ENCODE measurements at places on chromosomes 11 and 22.
A peak's percentile ranks its signal among the peaks of the same experiment; 100 is the strongest.

- no peak for DNase-seq
Observed at GRCh38 chr11:44766972-44767278, 40.2 kb downstream of the TSPAN18 start.

- no peak for DNase-seq
Observed at GRCh38 chr11:33534575-33534974, 166.1 kb downstream of the C11orf91 start.

GRCh38 chr11:111870886-111871692, at the start of gene ALG9:
ALG9 (minus strand) TSS chr11:111871581; CDS start chr11:111871482, 99 bp downstream.
- peak; percentile 79 for DNase-seq

GRCh38 chr22:50529416-50529896, 356 bp downstream of the TYMP start:
- no peak for DNase-seq

- DNase-seq, result no peak
Observed at GRCh38 chr11:131675121-131675888, 304.9 kb downstream of the NTM start.

DNA sequence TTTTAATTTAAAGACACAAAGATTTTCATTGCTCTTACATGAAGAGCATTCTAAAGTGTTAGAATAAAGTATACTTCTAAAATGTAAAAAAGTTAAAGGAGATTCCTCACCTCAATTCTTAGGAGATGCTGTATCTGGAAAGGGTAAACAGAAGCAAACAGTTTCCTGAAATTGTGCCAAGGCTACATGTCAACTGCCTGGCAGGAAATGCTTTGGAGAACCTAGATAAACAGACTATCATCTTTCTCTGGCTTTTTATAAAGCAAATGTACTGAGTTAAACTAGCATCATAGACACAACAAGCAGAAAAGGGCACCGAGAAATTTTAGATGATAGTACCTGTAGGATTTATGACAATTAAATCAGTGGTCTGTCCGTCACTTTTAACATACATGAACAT, 24.7 kb upstream of the AKIP1 start:
- DNase-seq, result no peak

DNA sequence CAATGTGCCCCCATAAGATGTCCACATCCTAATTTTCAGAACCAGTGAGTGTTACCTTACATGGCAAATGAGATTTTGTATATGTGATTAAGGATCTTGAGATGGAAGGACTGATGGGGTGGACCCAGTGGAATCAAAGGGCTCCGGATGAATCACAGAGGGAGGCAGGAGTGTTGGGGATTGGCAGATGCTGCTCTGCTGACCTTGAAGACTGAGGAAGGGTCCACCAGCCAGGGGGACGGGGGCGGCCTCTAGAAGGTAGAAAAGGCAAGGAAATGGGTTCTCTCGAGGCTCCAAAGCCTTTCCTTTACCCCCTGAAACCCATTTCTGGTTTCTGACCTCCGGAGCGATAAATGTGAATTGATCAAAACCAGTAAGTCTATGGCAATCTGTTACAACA, 18.8 kb downstream of the TMEM218 start:
- no peak for DNase-seq

- DNase-seq, result no peak
Observed at GRCh38 chr11:68302670-68303069, 9.7 kb upstream of the LRP5 start.

DNA sequence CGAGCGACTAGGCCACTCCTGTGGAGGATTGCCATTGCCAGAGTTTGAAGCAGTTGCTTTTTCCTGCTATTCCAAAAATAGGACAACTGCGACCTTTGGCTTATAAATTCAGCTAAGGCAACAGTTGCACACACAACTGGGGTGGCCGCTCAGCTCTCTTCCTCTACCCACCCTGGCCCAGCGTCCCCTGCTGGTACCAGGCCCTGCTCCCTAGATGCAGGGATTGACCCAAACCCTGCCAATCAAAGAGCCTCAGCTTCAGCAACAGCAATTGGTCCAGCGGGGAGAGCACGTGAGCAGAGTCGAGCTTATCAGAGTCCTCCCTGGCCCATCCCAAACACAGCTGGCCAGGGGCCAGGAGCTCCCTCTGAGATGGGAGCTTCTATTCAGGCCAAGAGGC, 22.0 kb upstream of the CABP2 start:
- no peak for DNase-seq

DNA sequence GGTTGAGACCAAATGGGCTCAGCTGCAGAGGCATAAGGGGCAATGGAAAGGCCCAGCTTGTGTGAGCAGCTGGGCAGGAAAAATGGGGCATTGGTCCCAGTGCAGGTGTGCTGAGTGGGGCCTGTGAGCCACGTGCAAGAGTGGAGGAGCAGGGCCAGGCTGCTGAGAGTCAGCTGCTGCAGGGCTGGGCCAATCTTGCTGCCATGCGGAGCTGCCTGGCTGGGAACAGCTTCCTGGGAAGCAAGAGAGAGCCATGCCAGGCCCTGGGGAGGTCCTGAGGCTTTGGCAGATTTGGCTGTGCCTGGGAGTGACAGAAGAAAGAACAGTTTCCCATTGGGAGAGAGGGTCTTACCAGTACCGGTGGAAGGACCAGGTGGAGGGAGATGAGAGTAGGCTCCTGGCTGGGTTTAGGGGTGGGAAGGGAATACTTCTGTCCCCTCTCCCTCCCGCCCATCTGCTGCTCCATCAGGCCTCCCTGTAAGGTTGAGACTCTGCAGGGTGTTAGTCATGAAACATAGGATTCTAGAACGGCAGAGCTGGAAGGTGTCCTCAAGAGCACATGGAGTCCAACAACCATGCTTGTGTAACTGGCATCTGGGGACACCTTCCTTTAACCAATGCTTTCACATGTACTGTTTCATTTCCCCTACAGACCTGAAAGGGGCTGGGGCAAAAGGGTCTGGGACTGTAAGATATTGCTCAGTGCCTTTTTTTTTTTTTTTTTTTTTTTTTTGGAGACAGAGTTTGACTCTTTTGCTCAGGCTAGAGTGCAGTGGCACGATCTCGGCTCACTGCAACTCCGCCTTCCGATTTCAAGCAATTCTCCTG, 10.4 kb downstream of the SEPTIN3 start:
- DNase-seq, result no peak

- peak; percentile 11 for DNase-seq
Observed at GRCh38 chr11:13462311-13462900, 616 bp downstream of the BTBD10 start.

DNA sequence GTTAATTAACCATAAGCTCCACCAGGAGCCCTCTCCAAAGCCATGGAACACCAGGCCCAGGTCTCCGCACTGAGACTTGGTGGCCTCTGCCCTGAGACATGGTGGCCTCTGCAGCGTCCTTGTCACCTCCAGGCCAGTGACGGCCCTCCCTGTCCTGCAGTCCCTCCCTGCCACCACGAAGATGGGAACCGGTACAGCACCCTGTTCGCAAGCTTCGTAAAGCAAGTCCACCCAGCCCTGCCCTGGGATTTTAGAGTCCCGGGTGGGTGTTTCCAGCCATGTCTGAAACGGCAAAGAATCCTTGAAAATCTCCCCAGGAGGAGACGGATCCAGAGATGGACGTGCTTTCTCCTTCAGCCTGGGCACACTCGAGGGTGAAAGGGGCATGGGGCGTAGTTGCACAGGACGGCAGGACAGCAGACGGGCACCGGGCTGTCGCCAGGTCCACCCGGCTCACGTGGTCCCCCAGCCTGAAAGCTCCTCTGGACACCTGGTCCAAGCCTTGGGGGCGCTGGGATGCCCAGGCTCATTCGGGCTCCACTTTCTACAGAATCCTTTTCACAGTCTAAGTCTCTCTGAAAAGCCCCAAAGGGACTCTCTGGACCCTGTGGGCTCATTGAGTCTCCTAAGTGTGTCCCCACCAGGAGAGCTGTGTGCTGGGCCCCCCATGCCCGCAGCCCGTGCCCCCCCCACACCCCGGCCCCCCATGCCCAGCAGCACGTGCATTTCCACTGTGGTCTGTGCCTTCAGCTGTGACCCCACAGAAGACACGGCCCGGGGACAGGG, 456.2 kb downstream of the BRD1 start:
- no peak for DNase-seq

- DNase-seq, result no peak
Observed at GRCh38 chr22:44537467-44537866, 39.4 kb upstream of the RTL6 start.

- DNase-seq, result no peak
Observed at GRCh38 chr11:18491924-18492323, 34.8 kb downstream of the TSG101 start.

DNA sequence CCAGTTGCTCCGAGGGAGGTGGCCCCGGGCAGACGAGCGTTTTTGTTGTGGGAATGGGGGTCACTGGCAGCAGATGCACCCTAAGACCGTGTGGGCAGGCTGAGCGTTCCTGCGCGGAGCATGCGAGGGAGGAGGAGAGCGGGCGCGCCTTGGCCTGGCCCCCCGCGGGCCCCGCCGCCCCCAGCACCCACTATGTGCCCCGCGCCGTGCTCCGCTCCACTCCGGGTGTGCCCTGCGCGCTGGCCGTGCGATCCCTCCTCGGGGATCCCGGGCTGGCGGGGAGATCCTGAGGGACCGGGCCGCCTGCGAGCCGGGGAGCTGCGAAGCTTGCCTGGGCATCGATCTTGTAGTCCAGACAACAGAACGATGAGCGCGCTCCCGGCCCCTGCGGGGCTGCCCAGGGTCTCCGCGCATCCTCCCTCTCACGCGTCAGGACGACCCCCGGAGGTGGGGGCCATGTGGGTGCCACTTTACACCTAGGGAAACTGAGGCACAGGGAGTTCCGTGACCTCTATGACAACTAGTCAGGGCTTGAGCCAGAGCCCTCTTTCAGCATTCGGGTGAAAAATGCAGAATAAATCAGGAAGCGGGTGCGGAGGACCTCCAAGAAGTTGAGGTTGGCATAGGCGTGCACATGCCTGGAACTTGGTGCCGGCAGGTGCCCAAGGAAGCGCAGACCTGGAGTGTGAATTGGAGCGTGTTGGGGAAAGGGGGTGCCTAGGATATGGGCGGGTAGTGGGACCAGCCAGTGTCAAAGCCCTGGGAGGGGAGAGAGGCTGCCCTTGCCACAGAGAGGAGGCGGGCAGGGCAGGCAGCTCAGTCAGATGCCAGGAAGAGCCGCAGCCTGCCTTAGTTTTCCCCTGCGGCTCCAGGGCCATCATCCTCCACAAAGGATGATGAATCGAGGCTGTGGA, 1.3 kb upstream of the KMT5B start:
- no peak for DNase-seq

DNA sequence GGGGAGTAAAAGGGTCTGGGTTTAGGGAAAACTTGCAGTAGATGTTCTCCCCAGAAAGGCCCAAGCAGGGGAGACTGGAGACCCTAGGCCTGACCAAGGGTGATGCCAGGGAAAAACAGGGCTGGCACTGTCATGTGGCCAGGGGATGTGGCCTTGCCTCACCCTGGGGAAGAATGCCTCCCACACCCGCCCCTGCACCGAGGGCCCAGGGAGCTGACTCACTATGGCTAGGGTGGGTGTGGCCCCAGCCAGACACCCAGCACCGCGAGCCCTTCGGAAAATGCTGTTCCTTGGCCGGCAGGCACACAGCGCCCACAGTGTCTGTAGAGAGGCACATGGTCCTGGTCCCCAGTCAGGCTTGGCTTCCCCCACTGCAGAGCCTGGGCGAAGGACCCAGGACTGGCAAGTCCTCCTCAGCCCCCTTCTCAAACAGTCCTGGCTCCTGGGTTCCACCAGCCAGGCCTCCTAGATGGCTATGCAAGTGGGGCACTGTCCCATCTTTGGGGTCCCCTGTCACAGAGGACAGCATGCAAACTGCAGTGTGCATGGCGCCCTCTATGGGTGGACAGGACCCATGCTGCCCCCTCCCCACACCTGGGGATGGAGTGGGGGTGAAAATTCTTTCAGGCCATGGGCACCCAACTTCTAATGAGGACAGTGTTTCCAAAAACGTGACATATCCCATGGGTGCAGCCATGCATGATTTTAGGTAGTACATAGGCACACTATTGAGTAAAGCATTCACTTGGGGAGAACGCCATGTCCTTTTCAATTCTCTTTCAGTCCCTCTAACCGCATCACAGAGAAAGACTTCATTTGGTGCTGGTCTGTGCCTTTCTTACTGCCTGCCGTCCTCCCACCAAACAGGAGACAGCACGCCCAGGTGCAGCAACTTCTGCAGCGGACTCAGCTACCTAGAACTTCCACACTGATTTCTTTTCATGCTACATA, 15.2 kb downstream of the TMPRSS5 start:
- DNase-seq, result no peak

GRCh38 chr11:27506200-27507182, at the start of gene LIN7C:
LIN7C (minus strand) TSS chr11:27506769; CDS start chr11:27506752, 17 bp downstream.
- DNase-seq, result peak; percentile 88

DNA sequence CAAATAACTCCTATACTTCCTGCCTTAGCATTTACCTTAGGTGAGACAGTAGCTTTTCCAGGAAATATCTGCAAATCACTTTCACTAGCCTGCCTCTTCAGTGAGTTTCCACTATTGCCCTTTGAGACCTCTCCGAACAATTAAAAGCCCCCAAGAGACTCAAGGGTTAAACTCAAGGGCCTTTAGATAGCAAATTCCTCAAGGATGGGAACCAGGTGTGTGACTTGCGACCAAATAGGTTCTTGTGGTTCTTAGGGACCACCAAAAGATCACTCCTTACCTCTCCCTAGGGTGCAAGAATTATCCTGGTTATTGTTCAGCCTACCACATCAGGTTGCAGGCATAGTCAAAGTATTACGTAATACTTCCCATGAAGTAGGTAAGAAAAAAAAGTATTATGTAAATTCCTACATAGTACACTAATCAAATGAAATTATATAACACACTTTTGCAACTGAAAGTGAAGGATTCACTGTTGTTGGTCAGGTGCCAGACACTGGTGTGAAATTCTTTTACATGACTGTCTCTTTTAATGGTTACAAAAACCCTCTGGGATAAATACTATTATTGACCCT, 1.4 kb upstream of the RDX start:
- DNase-seq, result no peak

DNA sequence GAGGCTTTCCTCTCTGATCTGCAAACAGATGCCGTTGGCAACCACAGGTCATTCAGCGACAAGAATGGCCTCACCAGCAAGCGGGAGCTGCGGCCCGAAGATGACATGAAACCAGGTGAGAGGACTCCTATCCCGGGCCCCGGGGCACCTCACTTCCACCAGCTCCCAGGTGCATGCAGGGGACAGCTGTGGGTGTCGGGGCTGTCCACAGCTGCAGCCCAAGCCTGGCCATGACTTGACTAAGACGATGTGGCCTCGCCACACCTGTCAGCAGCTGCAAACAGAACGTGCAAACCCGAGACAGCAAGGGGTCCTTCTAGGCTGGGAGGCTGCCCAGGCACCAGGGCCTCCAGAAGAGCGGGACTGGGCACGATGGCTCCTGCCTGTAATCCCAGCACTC, 3.6 kb downstream of the GAL start:
- no peak for DNase-seq

- DNase-seq, result no peak
Observed at GRCh38 chr22:37094239-37094638, 15.3 kb downstream of the TMPRSS6 start.

GRCh38 chr22:28442264-28442710, 237.4 kb downstream of the TTC28 start:
- DNase-seq, result peak; percentile 28

- no peak for DNase-seq
Observed at GRCh38 chr22:46336119-46337078, 885 bp downstream of the TRMU start.

Data from stimulated activated CD4-positive, alpha-beta T cell treated with anti-CD3 and anti-CD28 coated beads, Interleukin-15, amount 100 ng/mL, for 1 hour (primary cell).